ENCODE measurements at places on chromosomes 4 and X.

GRCh38 chr4:7774301-7775294, 165.1 kb downstream of the AFAP1 start:
- no peak for DNase-seq

DNA sequence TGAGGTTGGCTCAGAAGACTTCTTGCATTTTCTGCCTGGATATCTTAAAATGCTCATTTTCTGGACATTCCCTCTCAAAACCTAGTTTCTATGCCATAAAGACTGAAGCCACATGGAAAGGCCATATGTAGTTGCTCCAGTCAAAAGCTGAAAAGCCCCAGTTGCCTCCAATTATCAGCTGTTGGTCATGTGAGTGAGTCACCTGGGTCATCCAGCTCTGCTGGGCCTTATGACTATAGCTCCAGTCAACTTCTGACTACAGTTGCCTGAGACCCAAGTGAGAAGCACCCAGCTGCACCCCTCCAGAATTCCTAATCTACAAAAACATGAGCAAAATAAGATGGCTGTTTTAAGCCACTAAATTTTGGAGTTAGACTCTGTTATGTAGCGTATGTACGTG, 41.9 kb downstream of the HELQ start:
- DNase-seq = no peak

DNA sequence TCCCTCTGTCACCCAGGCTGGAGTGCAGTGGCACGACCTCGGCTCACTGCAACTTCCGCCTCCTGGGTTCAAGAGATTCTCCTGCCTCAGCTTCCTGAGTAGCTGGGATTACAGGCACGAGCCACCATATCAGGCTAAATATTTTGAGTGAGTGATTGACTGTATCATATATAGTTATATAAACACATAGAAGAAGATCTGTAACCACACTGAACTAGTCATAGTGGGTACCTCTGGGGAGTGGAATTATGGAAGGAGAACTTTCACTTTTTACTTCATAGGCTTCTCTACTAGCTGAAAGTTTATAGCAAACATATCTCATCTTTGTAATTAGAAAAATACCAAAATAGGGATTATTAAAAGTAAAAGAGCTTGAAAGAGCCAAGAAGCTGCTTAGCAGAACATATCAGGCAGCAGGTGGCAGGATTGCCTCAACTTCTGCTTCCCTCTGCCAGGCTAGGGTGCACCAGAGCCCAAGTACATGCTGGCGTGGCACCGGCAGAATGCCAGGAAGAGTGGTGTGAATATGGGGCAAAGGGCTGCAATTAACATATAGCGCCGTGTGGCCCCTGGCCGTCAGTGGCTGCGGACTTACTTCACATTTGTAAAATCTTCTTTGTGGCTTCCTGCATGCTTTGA, 39.5 kb upstream of the CD40LG start:
- no peak for DNase-seq

DNA sequence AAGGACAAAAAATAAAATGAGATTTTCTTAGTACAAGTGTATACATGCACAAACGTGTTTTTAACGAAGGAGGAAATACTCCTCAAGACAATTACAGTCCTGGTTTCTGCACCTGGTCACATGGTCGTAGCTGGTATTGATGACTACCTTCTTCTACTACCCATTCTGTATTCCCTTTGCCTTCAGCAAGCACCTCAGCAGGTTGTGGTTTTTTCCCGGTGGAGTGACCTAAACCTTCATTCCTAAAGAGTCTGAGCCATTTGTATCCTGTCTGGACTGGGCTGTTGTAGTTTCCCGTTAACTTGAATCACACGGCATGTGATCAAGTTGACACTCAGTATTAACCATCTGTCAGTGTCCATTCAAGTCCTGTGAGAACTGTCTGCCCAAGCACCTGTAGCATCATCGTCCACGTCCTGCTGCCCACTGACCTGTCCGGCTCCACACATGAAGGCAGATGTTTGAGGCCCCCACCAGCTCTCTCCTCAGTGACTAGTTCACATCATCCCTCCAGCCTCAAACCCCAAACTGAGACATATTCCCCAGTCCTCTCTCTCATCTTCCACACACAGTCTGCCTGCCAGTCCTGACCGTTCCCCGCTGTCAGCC, 31.1 kb upstream of the TBC1D14 start:
- DNase-seq = no peak

- DNase-seq = no peak
Observed at GRCh38 chrX:111505783-111506182, 5.7 kb upstream of the SERTM2 start.

GRCh38 chr4:41930139-41930831, 4.9 kb upstream of the TMEM33 start:
- no peak for DNase-seq

GRCh38 chrX:30373479-30373878, 64.3 kb upstream of the NR0B1 start:
- DNase-seq = no peak

DNA sequence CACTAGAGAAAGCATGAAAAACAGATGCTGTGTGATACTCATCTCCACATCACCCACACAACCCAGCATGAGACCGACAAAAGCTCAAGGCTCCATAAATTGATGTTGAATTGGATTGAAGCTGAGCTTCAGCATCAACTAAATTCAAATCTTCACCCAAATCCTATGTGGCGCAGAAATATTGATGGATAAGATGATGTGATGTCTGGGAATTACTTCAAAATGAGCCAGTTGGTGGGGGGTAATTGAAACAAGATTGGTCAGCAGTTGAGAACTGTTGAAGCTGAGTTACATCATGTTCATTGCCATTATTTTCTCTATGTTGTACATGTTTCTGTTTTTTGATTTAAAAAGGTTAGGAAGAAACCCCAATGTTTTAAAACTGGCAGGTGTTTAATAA, 166.5 kb upstream of the STS start:
- no peak for DNase-seq
